ENCODE measurements at places on chromosomes 2 and 18.

GRCh38 chr2:16568998-16569784, 96.4 kb downstream of the CYRIA start:
- no peak for DNase-seq

GRCh38 chr2:184555352-184555751, 43.0 kb upstream of the ZNF804A start:
- no peak for DNase-seq

- DNase-seq: no peak
Measured at GRCh38 chr2:202290316-202290715, 24.8 kb downstream of the NOP58 start.

DNA sequence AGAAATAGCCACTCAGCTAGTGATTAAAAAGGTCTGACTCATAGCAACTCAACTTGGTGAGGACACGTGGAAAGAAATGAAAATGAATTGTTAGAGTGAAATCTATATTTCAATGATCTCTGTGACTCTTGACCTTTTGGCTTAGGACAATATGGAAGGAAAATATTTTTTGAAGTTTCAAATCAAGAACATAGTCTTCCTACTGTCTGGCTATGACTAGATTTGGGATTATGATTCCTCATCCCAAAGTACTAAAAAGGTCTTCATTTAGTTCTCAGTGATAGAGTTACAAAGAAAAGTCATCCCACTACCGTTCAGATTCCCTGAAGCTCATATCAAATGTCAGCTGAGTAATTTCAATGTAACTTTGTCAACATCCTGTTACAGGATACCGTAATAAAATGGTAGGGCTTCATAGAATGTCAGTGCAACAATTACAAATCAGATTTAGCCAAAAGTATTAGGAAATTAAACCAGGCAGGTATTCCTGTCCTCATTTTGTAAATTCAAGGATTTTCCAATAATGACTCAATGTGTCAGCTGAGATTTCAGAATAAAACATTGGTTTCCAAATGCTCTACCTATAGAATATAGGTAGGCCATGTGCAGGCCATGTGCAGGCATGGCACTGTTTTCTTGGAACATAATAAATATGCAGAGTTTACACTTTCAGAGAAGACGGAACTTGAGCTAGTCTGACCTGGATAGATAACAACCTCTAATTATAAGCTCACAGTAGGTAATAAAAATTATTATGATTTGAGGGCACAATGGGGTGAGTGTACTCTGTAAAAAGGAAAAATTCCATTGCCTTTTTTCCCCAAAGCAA, 36.0 kb downstream of the ANKRD29 start:
- no peak for DNase-seq

GRCh38 chr2:18834341-18834740, 245.0 kb upstream of the NT5C1B start:
- DNase-seq: no peak

GRCh38 chr2:204177977-204178522, 241.5 kb downstream of the ICOS start:
- peak; percentile 30 for DNase-seq

- no peak for DNase-seq
Measured at GRCh38 chr2:37250869-37251740, 19.6 kb downstream of the NDUFAF7 start.

GRCh38 chr18:23645568-23646175, 17.0 kb downstream of the ANKRD29 start:
- DNase-seq: no peak

GRCh38 chr18:43034683-43035500, 80.6 kb downstream of the RIT2 start:
- no peak for DNase-seq

- DNase-seq: no peak
Measured at GRCh38 chr18:12652861-12653401, 5.0 kb downstream of the SPIRE1 start.

DNA sequence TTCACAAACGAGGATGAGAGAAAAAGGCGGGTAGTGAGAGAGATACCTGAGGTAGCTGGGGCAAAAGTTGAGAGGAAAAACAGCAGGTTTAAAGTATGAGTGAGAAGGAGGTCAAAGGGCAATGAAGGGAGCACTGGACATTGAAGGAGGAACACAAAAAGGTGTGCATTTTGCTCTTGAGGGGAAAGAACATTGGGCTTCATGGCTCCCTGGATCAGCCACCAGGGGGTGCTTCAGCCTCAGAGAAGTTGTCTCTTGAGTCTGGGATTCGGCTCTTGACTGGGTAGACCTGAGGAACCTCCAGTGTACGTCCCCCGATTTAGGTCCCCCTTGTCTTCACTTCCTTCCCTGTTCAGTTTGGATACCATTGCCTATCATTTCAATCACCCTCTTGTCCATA, 128.5 kb downstream of the RAPGEF4 start:
- peak; percentile 36 for DNase-seq

- DNase-seq: peak; percentile 84
Measured at GRCh38 chr18:79625195-79625923, 54.2 kb upstream of the CTDP1 start.

- no peak for DNase-seq
Measured at GRCh38 chr2:180513389-180513788, 467.0 kb upstream of the UBE2E3 start.

- DNase-seq: no peak
Measured at GRCh38 chr2:221616561-221616960, 44.5 kb upstream of the EPHA4 start.

- no peak for DNase-seq
Measured at GRCh38 chr2:228407821-228408220, 226.3 kb upstream of the SPHKAP start.

GRCh38 chr2:19189391-19189790, 169.0 kb downstream of the OSR1 start:
- DNase-seq: no peak

GRCh38 chr2:19442731-19443130, 84.3 kb upstream of the OSR1 start:
- no peak for DNase-seq

- no peak for DNase-seq
Measured at GRCh38 chr2:240462073-240462706, 26.7 kb downstream of the GPC1 start.

- DNase-seq: no peak
Measured at GRCh38 chr2:159200498-159200897, 86.0 kb downstream of the WDSUB1 start.

DNA sequence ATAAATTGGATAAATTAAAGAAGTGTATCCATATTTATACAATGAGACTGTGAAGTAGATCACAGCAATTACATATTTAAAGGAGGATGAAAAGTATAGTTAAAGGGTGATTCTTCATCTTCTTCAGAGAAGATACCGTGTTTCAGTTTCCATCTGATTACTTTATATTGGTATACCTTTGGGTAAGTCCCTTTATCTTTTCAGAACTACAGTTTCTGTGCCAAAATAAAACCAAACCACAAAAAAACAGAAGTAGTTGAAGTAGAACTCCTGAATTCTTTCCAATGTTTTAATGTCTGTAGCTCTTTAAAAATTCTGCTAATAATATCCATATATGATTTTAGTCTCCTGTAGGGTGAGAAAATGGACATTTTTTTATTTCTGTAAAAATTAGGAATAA, 231.2 kb upstream of the LINC00305 start:
- DNase-seq: peak; percentile 47

- DNase-seq: peak; percentile 58
Measured at GRCh38 chr2:149160701-149161217, 122.3 kb downstream of the LYPD6B start.

DNA sequence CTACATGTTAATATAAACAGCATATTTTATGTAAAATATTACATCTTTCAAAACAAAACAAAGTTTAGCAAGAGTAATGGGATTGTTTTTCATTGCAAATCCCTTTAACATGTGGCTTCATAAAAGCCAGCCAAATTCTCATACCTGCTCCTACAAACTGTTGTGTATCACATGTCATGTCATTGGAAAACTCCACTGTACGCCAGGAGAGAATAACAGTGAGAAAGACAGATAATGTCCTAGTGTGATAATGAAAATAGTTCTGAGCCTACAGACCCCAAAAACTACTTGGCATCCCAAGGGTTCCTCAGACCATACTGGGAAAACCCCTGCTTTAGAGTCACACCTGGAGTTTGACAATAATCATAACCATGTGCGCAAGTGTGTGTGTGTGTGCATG, 182.7 kb upstream of the HNRNPA3 start:
- DNase-seq: no peak

GRCh38 chr18:40075616-40076015, 1879.4 kb upstream of the PIK3C3 start:
- no peak for DNase-seq

DNA sequence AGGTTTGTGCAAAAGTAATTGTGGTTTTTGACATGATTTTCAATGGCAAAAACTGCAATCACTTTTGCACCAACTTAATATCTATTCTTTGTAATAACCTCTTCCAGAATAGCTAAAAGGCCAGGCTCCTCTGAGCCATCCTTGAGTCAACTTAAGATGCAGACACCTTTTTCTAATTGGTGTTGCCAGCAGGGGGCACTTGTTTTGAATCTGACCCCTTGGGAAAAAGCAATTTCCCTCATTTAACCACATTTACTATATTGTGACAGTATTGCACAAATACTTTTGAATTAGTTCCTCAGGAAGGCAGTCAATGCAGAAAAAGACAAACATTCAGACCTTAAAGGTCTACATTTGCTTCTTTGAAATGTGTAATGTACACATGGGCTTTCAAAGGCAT, 78.6 kb upstream of the GALNT5 start:
- no peak for DNase-seq

DNA sequence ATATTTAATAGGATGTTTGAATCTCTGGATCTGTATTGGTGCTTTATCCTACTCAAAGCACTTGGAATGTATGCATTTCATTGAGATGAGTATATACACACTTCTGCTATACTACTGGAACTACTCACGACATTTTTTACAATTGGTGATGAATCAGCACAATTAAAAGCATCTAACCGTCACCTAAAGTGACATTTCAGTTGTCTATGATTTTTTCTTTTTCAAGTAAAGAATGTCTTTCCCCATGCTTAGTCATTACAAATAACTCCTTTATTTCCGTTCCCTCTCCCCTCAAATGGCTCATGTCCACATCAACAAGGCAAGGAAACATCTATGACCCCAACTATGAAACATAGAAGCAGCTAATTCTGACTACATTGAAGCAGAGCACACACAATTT, 77.3 kb downstream of the CLIP4 start:
- DNase-seq: no peak

GRCh38 chr2:113309655-113310387, 31.1 kb upstream of the PAX8 start:
- DNase-seq: no peak

DNA sequence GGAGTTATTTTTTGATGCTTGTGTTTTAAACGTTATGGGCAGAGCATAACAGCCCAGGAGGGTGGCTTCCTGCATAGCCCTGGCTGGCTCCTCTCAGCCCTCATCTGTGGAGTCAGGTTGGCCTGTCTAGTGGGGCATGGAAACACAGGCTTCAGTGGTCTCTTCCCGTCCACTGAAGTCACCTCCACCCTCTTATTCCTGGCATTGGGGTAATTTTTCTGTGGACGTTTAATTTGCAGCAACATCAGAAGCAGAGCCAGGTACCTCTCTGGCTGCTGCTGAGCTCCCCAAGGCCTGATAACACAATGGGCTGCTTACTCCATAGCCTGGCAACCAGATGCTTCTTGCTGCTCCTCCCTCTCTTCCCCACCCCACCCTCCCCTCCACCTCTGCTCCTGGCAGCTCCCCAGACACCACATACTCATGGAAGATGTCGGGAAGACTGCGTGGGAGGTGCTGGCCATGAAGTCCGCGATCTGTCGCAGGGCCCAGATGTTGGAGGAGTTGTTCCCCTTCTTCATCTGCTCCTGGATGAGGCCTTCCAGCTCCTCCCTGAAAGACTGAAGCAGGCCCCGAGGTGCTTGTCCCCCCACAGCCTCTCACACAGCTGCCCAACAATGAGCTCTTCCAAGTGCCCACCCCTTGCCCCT, 64.0 kb downstream of the ADD2 start:
- no peak for DNase-seq

DNA sequence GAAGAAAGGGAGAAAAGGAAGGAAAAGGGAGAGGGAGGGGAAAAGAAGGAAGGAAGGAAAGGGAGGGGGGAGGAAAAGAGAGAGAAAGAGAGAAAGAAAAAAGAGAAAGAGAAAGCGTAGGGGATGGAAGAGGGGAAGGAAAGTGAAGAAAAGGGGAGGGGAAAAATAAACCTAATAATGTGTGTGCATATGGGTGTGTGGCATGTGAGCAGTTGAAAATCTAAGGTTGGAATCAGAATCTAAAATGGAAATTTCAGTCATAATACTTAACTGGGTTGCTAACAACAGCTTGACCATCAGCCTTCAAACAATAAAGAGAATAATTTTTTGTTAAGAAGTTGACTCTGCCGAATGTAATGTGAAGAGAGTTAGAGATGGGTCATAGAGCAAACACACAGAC, 407.9 kb upstream of the SLC14A2 start:
- no peak for DNase-seq

GRCh38 chr2:238280083-238280825, 8.2 kb downstream of the PER2 start:
- DNase-seq: no peak

DNA sequence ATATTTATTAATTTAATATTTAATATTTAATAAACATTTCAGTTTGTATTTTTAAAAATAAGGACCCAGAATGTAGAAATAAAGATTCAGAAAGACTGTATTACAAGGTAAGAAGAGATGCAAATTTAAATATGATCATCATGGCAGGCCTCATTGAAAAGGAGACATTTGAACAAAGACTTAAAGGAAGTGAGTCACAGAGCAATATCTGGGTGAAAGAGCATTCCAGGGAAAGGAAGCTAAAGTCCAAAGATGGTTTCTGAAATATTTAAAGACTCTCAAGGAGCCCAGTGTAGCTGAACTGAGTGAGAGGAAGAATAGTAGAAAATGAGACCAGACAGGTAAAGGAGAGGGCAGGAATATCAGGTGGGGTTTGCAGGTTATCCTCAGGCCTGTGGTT, 5.9 kb downstream of the SCYGR4 start:
- no peak for DNase-seq

- peak; percentile 87 for DNase-seq
Measured at GRCh38 chr2:96637385-96638143, 548 bp downstream of the KANSL3 start.

DNA sequence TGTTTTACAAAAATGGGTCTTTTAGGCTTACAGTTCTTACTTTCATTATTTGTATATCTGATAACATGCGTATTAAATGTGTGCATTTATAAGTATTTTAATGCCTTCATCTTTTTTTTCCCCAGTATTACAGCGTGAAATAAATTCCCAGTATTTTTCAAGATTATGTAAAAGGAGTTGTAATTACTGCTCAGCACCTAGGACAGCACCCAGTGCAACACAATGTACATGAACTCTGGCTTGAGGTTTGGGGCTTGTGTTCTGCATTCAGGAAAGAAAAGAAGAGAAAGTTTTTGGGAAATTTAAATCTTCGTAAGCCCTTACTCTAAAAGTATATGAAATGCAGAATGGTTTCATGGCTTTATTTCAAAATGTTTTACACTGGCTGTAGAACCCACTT, 16.7 kb downstream of the ZNF638 start:
- DNase-seq: no peak

DNA sequence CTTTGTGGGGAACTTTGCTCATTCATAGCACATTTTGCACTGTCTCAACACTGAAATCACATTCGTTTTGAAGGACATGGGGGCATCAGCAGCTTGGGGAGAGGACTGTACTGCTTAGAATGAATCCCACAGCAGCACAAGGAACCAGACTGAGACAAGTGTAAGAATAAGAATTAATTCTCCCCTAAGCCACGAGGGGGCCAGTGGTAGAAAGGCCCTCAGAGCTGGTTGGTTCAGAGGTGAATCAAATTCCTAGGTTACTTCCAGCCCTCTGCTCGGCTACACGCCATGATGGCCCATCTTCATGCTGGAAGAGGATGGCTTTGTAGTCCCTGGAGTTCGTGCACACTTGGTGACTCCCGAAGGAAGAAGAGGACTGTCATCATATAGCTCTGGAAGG, 12.0 kb upstream of the MC5R start:
- DNase-seq: peak; percentile 42

Data from GM13977 (cell line).